ENCODE measurements at places on chromosomes 12 and 14. TPM values are rescaled to one million over a fixed set of nuclear protein-coding genes. Genes with fewer than 3 reads are reported as not detected.

Gene SRSF5
- total RNA-seq: 208 TPM

Gene NANOG
- not detected for total RNA-seq

Gene AICDA
- total RNA-seq: 0.17 TPM

Gene NT5DC3
- total RNA-seq: 25.1 TPM

Gene MUCL1
- total RNA-seq: not detected

Gene JKAMP
- 60.4 TPM for total RNA-seq
